ENCODE measurements at places on chromosomes 16 and 17.

- no peak for DNase-seq
These were observed 8.5 kb downstream of the ITGA3 start for GRCh38 chr17:50064253-50065001.

DNA sequence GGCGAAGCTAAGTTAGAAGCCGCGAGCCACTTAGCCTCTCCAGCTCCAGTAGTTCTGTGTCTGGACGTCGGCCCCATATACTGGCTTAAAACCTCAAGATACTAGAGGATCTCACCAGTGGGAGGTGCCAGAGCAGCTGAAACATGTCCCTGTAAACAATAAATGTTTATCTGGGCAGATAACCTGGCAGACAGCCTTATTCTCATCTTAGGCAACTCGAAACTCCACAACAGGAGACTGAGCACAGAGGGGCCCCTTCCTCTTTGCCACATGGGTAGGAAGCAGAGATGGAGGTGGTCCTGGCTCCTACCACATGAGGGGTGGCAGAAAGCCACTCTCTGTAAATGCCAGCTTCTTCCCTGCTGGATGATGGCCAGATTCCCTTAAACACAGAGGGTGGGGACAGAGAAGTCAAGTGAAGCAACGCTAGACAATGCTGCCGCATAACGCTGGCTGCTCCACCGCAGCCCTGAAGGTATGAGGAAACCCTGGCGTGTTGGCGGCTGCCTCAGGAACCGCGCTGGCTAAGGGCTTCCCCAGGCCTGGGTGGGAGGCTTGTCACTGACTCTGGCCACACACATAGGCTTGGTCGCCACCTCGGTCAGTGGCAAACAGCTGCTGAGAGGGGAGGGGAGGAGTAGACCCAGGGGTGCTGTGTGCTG, 67.9 kb downstream of the HIC1 start:
- no peak for DNase-seq

- DNase-seq, result no peak
These were observed 10.8 kb downstream of the ZG16B start for GRCh38 chr16:2840914-2841313.

DNA sequence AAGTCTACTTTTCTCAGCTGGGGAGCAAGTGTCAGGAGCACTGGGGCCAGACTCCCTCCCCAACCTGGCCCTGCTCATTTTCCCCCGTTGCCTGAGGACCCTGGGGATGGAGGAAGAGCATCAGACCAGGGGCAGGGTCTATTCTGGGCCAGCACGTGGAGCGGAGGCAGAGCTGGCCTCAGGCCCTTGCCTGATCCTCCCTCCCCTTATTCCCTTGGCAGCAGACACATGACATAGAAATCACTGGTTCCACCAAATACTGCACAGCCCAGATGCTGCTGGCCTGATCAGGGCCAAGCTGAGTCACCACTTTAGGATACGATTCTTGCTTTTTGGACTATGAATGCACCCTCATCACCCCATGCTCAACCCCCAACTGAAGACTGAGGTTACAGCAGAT, 15.8 kb upstream of the AGRP start:
- no peak for DNase-seq

- DNase-seq, result no peak
These were observed 512.2 kb downstream of the GRIN2A start for GRCh38 chr16:9670033-9670432.

GRCh38 chr16:73414638-73415037, 366.7 kb upstream of the ZFHX3 start:
- DNase-seq, result no peak

GRCh38 chr17:59558039-59558438, 7.4 kb upstream of the DHX40 start:
- DNase-seq, result no peak

- DNase-seq, result no peak
These were observed 26.9 kb upstream of the SPATA32 start for GRCh38 chr17:45288825-45289224.

- DNase-seq, result no peak
These were observed 160.9 kb downstream of the SLC39A11 start for GRCh38 chr17:72931635-72932034.

GRCh38 chr16:67013233-67013822, 15.6 kb upstream of the CBFB start:
- DNase-seq, result no peak

DNA sequence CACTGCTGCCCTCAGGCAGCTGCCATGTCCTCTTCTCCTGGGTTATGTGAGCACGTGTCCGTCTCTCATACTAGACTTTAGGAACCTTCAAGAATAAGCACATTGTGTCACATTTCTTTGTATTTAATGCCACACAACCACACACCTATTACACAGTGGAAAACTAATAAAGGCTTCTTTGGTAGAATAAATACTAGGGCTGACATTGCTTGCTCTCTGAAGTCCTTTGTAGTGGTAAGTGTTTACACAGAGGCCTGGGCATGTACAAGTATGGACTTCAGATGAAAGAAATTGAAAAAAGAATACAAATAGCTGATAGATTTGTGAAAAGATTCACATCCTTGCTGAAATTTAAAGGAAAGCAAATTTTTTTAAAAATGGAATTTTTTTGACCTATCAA, 188.1 kb upstream of the CCL2 start:
- DNase-seq, result no peak

DNA sequence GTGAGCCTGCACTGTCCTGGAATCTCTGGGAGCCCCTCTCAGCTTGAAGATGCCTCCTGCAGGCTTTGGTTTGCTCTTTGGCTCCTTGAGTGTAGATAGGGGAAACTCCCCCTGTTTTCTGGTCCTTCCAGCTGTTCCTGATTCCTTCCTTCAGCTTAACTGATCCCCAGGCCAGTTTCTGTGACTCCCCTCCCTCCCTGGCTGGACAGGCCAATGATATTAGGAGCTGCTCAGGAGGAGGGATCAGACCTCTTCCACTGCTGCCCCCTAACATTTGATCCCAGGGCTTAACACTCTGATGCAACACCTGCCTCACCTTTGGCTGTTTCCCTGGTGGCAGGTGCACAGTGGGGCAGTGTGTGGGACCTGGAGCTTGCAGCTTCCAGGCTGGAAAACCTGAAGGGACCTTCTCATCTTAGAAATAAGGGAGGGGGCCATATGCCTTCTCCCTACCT, at the start of gene TAC4:
Gene TAC4 (minus strand): TSS at position 51 of the 455 bp plus-strand sequence. CDS start 52 bp downstream, outside the sequence.
- no peak for DNase-seq

DNA sequence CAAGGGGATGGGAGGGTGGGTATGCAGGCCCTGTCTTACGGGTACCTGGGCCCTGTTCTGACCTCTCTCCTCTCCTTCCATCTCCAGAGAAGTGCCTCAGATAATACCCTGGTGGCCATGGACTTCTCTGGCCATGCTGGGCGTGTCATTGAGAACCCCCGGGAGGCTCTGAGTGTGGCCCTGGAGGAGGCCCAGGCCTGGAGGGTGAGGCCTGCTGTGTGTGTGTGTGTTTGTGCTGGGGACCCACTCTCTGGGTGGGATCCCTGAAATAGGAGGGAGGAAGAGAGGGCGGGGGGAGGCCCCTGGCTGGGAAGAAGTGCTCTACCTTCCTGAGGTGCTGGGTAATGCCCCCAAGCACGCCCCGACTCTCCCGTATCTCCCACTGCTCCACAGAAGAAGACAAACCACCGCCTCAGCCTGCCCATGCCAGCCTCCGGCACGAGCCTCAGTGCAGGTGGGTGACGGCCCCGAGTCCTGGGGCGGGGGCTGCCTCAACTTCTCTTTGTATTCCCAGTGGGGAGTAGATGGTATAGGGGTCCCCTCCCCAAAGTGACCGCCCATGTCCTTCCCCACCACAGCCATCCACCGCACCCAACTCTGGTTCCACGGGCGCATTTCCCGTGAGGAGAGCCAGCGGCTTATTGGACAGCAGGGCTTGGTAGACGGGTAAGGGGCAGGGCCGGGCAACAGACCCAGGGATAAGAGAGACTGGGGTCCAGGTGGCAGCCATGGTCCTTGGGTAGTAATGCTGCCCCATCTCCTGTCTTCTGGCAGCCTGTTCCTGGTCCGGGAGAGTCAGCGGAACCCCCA, 7.8 kb downstream of the GRB7 start:
- DNase-seq, result no peak

GRCh38 chr16:3074860-3075522, 9.6 kb downstream of the IL32 start:
- DNase-seq, result peak; percentile 59
